ENCODE measurements at places on chromosomes 7 and 10.

GRCh38 chr7:74012842-74013249 is 15.1 kb upstream of the ELN start:
- DNase-seq: no peak

DNA sequence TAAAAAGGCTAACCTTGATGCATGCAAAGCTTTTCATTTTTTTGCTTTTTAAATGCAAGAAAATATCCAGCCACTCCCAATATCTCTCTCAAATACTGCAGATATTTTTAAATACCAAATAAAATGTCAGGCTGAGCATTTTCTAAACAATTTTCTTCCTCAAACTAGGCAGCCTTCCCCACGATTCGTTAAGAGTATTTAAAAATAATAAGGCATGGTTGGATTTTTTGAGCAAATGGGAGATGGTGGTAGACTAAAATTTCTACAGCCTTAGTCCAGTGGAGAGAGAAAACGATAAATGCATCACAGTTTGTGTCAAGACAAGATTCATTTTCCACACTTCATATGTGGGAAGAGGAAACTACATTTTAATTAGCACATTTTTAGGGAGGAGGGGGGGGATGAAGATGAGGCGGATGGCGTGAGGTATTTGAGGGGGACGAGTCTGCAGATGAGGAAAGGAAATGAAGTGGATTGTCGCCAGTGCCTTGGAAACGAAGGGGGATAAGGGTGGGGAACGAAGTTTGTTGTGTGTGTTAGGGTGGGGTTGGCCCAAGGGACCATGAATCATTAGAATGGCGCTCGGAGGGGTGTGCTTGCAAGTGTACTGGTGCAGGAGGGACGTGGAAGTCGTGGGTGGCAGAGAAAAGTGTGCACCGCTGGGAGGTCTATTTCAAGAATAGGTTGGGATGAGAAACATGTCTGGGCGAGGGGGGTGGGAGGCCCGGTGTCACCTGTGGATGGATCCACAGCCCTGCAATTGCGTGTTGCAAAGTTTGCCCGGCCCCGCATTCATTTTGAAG is 1.2 kb upstream of the ADD3 start:
- DNase-seq: no peak

DNA sequence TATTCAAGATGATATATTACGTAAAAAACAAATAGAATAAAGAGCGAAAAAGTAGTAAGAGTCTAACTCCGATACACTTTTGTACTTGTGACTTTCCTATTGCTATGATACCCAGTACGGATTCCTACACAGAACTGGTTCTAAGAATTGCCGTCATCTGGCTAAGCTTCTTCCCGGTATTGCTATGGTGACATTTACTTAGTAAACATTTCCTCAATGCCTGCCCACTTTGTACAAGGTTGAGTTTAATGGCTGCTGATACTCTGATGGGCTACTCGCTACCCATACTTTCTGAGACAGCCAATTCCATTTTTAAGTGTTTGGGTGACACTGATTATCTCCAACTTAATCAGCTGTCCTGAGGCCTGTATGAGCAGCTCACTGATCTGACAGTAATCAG is 55.6 kb downstream of the OSBPL3 start:
- DNase-seq: no peak

GRCh38 chr7:121576148-121576917 is 180.2 kb upstream of the FAM3C start:
- DNase-seq: peak; percentile 4

GRCh38 chr10:61399406-61399805 is 53.8 kb downstream of the TMEM26 start:
- DNase-seq: no peak

GRCh38 chr7:919924-920341 is 34.5 kb downstream of the ADAP1 start:
- DNase-seq: no peak

DNA sequence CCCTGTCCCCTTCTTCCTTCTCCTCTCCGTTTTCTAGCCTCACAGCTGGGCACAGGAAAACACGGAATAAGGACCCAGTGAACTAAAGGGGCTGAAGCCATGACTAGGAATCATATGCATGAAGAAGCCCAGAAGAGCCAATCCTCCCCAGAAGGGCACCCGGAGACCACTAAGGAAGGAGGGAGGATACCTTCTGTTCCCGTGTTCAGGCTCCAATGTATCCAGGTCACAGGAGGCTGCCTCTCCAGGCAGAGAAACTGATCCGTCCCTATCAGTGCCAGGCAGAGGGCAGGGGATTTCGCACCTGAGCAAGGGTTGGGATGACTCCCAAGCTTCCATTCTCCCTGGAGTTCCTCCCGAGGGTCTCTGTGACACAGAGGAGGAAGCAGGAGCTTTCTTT is 246.6 kb downstream of the SNX10 start:
- DNase-seq: no peak

DNA sequence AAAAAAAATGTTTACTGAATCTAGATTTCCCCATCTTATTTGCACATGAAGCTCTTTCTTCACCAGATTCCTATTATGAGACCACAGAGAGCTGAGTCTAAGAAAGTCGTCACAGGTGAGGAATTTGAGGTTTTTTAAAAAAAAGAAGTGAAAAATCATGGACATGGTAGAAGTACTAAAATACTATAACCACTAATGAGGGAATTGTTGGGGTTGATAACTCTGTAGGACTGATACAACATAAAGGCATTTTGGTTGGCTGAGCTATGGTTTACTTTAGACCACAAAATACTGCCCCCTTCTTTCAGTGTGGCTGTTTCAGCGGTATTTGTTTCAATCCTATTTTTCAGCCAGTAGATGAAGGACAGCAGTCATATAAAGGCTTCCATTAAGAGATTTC is 1111.3 kb downstream of the TYW1 start:
- DNase-seq: no peak

DNA sequence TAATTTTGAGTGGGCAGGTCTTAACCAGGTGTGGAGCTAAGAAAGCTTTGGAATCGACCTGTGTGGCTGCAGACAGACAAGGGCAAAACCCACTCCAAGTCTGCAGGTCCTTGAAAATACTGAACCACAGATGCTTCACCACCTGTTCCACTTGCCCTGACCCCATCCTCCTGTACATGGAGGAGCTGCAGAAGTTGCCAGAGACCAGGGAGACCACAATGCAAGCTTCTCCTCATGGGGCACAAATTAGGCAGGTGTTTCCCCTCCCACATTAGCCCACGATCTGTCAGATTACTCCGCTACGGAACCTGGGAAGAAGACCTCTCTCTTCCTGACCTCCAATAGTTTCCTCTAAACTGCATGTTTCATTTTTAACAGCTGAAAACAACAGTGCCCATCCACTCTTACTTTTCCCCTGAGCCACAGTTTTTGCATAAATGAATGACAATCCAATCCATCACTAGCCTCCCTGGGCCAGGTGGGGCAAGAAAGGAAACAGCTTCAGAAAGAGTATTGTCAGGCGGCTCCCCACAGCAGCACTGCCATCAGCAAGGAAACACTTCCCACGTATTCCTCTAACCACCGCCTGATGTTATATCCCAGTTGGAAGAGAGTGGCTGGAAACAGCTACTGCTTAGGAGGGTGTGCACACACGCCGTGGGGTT is 141.6 kb downstream of the PRKAG2 start:
- no peak for DNase-seq

GRCh38 chr7:30019960-30020359 is 6.5 kb downstream of the FKBP14 start:
- DNase-seq: no peak

- DNase-seq: no peak
These were observed 1249.1 kb downstream of the TYW1 start for GRCh38 chr7:68245688-68246087.

- DNase-seq: peak; percentile 33
These were observed 173.5 kb upstream of the ADCY1 start for GRCh38 chr7:45400680-45401079.

- DNase-seq: no peak
These were observed 23.9 kb downstream of the AUTS2 start for GRCh38 chr7:69622014-69622835.

DNA sequence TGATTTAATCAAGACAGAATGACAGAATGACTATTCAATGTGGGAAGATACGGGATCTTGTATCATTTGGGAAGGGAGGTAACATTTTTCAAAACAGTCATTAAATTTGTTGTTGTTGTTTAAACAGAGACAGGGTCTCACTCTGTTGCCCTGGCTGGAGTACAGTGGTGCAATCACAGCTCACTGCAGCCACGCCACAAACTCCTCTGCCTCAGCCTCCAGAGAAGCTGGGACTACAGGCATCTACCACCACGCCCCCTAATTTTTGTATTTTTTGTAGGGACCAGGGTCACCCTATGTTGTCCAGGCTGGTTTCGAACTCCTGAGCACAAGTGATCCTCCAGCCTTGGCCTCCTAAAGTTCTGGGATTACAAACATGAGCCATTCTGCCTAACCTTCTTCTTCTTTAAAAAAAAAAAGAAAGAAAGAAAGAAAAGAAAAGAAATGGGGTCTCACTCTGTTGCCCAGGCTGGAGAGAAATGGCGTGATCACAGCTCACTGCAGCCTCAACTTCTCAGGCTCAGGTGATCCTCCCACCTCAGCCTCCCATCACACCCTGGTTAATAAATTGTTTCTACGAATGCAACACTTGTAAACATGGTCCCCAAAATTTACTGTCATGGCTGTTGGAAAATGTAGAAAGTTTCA is 24.3 kb downstream of the YWHAG start:
- DNase-seq: no peak

DNA sequence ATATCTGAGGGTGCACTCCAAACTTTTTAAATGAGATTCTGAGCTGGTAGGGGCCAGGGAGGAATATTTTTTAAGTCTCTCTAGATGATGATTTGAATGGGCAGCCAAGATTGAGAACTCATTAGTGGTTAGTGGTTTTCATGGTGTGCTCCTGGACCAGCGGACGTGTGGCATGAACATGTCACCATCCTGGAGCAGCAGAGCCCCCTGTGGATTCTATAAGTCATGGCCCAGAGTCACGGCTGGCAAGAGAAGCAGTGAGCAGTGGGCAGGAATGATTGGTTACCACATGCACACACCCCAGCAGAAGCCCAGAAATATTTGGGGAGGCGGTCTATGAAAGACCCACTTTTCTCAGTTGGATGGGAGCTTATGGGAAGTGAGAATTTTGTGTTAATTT is 21.2 kb upstream of the UCN3 start:
- DNase-seq: no peak

- no peak for DNase-seq
These were observed 4.6 kb downstream of the TRAPPC14 start for GRCh38 chr7:100153708-100154535.

GRCh38 chr7:111532625-111533024 is 29.7 kb downstream of the IMMP2L start:
- no peak for DNase-seq

DNA sequence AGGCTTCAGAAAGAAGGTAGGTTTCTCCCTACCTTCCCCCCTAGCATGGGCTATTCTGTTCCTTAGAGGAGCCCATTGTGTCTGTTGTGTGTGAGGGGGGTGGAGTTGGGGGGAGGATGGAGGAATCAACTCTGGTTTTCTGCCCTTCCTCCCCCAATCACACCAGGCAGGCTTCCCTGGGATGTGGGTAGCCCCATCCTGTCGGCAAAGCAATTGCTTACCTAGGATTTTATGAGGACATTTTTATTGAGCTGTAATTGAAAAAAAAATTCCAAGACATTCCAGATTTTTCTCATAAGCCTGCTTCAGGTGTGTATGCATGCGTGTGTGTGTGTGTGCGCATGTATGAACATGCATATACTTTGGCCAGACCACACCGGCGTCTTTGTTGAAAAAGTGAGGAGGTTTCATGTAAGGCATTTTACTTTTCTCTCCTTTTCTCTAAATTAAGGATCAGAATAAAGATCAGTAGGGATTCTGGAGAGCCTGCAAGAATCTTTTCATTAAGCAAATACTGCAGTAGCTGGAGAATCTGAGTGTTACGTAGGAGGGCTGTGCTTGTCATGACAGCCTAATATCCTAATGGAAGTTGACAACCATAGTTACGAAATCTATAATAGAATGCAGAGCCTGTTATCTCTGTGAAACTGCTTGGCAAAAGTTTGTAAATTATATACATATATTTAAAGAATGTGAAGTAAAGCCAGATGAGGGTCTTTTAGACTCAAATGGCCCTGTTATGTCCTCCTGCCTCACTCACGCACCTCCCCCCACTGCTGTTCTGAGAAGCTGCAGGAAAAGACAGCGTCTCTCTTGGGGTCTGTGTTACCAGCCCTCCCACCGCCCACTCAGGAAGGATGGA is 27.3 kb upstream of the SAMD8 start:
- no peak for DNase-seq

DNA sequence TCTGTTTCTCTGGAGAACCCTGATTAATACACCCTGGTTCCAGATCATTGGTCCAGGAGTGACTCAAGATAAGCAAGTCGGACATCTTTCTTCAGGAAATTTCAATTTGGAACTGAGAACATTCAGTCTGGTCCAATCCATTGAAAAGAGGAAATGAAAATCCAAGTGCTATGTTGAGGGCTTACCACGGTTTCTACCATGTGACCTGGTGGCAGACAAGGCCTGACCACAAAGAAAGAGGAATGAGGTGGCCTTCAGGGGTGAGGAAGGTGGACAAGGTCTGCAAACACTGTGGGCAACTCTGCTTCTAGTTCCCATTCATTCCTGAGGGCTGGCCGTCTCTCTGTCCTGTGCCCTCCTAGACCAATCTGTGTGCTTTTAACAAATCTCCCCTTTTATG is 149.2 kb upstream of the GHITM start:
- no peak for DNase-seq

GRCh38 chr10:73205081-73205480 is 37.2 kb downstream of the FAM149B1 start:
- DNase-seq: no peak

- DNase-seq: no peak
These were observed 48.4 kb downstream of the SHH start for GRCh38 chr7:155763691-155764437.

DNA sequence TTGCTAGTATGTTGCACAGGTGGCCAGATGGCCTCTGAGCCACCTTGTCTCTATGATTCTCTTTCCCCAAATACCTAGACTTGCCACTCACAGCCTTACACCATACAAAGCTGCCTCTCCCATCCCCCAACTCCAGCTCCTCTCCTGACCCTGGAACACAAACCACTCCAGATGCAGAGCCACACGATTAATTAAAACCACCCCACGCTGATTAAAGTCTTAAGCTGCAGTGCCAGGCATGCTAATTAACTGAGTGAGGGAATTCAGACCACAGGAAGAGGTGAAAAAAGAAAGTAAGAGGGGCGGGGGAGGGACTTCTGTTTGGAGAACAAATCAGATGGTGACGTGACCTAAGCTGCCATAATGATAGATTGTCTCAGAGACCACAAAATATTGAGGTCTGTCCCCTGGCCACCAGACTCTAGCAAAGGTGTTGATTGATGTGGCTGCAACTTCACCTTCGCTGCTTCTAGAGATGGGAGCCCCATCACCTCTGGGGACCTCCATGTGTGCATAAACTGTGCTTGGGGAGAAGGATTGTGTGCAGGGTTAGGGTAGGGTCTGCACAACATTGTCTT is 331.3 kb downstream of the PLXNA4 start:
- no peak for DNase-seq

DNA sequence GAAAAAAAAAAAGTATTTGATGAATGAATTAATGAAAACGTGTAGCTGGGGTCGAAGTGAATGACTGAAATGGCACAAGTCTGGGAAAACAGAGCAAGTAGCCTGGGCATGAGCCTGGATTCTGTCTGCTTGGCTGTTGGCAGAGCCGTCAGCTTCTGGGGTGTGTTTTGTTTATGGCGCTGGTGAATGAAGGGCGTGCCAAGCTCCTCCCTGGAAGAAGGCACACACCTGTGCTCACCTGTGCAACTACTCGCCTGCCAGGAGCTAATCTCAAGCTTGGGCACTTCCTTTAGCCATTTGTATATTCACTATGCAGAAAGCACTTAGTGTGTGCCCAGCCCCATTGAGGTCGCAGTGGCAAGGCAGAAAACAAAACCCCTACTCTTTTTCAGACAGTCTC is 74.1 kb downstream of the GTF2IRD1 start:
- DNase-seq: no peak

GRCh38 chr7:69684369-69685292 is 86.4 kb downstream of the AUTS2 start:
- no peak for DNase-seq

Data from NCI-H774 (cell line).